ENCODE measurements at places on chromosomes 2 and 18.
A peak's percentile ranks its signal among the peaks of the same experiment; 100 is the strongest.

- DNase-seq: no peak
Measured at GRCh38 chr2:105490956-105491355, 92.1 kb upstream of the FHL2 start.

DNA sequence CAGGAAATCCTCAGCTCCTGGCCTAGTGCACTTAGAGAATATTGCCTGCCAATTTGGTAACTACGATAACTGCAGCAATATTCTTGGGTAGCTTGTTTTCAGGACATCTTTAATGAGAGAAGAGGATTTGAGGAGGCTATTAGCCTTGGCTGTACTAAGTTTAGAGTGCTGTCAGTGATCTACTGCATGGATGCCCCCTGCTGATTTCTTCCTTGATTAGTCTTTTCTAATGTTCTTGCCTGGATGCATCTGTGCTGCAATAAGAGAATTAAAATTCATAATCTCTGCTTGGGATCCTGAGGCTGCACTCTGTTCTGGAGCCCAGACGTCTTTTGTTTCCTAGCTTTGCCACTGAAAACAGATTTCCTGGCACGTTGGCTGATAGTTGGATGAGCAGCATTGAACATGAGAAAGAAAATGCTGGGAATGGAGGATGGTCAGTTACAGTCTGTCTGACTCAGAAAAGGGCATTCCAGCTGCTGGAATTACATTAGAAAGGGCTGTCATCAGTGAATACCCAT is 115.4 kb downstream of the CCDC85A start:
- no peak for DNase-seq

DNA sequence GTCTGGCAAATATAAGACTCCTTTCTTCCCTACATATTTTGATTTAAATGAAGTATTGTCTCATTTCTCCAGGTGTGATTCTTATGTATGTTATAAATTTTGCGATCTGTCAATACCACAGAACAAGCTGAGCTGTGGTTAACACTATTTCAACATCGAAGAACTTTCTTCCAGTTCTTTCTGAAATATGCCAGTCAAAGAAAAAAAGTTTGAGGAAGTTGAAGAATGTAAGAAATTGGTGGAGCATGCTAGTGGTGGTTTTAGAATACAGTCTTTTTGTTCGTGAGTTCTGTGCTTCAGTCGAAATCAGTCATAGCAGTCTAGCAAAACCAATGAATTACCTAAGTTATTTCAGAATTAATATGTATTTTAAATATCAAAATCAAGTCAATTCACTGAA is 8.6 kb upstream of the COBLL1 start:
- no peak for DNase-seq

DNA sequence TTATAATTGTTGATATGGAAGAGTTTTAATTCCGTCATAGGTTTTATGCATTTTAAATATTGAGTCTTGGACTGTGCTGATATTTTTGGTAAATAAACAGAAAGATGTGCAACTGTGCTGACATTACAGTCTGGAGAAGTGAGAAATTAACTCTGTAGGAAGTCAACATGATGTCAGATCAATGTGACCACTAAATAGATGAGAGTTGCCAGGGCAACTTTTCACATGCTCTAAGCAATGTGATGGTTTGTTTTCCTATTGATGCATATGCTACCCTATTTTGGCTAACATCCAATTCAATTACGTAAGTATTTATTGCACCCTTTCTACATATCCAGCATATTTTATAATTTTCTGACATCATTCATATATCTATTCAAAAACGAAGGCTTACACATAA is 1109.3 kb downstream of the TSN start:
- no peak for DNase-seq

DNA sequence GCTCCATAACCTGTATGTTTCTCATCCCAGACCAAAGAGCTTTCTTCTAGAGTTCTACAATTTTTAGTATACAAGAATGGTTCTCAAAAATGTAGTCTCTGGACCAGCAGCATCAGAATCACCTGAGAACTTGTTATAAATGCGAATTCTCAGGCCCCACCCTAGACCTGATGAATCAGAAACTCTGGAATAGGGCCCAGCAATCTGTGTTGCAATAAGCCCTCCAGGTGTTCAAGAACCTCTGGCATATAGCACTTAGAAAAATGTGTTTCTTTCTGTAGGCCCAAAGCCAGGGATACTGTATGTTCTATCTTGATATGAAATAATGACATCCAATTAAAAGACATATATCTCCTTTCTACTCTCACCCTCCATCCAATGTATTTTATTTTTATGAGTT is 10.4 kb downstream of the PAIP2B start:
- DNase-seq: no peak

DNA sequence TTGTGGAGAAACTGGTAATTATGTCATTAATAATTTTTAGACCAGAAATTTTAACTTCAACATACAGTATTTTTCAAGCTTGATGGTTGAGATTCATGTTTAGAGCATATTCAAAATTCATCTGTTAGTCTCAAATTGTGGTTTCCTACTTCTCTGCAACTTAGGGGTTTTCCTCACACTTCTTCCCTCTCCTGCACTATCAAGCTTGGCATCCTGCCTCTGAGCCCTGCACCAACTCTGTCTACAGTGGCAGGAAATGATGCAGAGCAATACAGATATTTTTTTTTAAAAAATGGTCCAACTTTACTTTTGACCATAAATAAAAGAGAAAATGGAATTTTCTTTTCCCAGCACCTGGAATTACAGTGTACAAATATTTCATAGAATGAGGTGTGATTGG is 247.3 kb downstream of the NUP35 start:
- DNase-seq: no peak

GRCh38 chr18:57803103-57803969 is at the start of gene ATP8B1:
Gene ATP8B1 (minus strand): TSS chr18:57803315. CDS start chr18:57731807, 71,508 bp downstream.
- DNase-seq: no peak

- no peak for DNase-seq
Measured at GRCh38 chr2:186617148-186617547, 27.3 kb downstream of the ITGAV start.

DNA sequence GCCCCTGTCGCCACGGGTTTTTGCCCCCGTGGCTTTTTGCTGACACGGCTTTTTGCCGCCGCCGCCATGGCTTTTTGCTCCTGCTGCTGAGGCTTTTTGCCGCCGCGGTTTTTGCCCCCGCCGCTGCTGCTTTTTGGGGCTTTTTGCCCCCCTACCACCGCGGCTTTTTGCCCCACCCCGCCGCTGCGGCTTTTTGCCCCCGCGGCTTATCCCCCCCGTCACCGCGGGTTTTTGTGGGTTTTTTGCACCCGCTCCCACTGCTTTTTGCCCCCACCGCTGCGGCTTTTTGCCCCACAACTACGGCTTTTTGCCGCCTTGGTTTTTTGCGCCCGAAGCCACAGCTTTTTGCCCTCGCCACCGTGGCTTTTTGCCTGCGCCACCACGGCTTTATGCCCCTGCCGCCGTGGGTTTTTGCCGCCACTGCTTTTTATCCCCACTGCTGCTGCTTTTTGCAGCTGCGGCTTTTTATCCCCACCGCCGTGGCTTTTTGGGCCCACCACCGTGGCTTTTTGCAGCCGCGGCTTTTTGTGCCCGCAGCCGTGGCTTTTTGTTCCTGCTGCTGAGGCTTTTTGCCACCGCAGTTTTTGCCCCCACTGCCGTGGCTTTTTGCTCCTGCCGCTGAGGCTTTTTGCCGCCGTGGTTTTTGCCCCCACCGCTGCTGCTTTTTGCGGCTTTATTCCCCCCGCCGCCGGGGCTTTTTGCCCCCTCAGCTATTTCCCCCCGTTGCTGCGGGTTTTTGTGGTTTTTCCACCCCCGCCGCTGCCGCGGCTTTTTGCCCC is 2798.0 kb upstream of the TEKT4 start:
- DNase-seq: no peak

GRCh38 chr2:227774011-227774624 is 28.4 kb downstream of the SCYGR8 start:
- DNase-seq: no peak

DNA sequence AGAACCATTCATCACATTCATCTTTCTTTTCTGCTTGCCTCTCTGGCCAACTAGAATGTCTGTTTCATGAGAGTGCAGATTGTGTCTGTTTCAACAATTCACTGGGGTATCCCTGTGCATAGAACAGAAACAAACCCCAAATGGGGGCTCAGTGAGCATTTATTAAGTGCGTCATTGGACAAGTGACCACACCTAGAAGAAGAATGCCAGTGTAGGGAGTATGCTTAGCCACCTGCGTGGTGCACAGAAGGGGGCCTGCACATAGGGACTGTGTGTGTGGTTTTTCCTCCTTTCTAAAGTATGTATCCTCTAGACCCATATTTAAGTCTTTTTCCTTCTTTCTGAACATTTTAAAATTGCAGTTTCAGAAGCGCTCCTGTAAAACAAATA is 255.9 kb downstream of the AGAP1 start:
- DNase-seq: no peak

DNA sequence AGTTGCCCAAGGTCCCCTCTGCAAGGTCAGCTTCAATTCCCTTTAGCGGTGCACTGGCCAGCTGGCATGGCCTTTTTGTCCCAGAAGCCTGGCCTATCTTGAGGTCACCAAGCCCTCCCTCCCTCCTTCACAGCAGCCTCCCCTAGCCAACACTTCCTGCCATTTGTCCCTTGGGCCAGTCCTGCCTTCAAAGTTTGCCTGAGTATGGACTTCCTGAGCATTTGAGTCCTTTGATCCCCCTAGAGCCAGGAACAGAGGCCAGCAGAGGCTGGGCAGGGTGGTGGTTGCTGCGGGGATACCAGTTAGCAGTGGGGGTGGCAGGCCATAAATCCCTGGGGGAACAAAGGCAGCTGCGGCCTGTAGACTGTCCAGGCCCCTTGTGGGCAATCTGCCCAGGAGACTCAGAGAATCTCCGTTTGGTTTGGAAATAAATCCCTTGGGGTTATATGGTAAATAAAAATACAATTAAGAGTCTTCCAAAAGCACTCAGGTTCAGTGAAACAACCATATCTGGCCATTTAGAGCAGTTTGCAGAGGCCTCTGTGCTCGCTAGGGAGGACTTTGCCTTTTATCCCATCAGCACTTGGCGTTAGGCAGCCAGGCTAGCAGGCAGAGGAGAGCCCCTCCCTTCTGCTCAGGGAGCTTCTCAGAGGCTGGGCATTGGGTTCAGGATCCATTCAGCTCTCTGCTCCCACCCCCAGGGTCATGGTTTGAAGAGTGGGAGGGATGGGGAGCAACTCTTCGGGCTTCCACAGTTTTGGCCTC is 3.1 kb upstream of the HES6 start:
- DNase-seq: no peak

DNA sequence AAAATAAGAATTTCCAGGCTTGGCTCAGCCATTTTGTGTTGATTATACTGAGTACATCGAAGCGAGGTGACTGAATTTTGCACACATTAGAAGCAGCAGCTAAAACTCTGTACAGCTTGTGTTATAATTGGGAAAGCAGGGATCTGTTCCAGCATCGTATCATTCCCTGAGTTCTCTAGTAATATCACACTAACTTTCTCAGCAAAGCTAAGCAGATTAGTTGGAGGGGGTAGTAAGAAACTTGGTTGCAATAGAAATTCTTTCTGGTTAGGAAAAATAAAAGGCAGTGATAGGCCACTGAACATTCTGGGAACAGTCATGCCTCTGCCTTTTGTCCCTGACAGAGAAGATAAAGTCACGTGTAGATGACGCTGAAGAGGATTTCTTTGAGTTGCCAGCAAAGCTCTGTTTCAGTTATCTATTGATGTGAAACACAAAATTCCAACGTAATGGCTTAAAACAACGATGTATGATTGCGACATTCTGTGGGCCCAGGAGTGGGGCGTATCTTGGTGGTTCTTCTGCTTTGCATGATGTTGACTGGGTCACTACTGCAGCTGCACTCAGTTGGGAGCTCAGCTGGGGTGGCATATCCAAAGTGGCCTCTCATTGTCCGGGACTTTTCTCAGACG is 202.1 kb upstream of the MEX3C start:
- DNase-seq: peak; percentile 48

DNA sequence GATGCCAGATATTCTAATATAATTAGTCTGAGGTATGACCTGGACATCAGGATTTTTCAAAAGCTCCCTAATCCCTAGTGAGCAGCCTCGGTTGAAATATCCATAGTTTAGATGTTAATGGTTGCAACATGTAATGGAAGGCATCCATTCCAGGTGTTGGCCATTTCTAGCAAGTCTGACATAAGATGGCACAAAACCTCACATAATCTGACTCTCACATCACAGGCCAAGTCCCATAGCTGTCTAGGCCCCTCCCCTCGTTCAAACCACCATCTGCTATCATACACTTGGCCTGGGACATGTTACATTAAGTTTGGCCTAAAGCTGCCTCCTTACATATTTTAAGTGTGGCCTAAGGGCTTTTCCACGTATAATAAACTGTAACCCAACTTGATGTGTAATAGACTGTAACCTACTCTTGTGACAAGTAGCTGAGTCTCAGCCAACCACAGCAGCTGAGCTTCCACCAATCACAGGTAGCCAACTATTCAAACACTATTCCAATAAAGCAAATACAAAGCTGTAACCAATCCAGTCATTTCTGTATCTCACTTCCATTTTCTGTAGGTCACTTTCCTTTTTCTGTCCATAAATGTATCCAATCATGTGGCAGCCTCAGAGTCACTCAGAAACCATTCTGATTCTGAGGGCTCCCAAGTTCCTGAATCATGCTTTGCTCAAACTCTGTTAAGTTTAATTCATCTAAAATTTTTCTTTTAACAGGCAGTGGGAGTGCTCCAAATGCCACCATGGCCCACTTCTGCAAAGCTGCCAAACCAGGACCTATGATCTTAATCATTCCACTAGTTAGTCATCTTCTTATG is 59.4 kb downstream of the ADD2 start:
- no peak for DNase-seq

- DNase-seq: no peak
Measured at GRCh38 chr18:75049455-75049789, 159.5 kb downstream of the PTGR3 start.

GRCh38 chr2:218329027-218329825 is 27.4 kb upstream of the CATIP start:
- DNase-seq: no peak

DNA sequence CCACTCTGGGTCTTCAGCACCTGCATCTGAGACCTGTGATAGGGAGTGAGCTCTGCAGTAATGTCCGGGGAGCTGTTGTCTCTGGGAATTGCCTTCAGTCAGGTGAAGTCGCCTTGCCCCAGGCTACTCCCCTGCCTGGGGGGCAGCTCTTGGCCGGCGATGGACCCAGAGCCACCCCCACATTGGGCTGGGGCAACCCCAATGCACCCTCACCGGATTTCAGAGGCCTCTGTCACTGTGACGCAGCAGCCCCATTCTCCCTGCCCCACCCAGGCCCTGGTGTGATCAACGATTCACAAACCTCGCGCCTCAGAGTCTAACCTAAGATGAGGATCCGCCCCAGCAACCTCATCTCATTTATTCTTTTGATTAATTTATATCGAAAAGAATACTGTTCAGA is 303.6 kb downstream of the NDUFA10 start:
- DNase-seq: no peak

Data from midbrain (tissue), 1 donor.